T-cell (primary cell): ENCODE measurements at places on chromosomes 3 and 15. TPM values are rescaled to one million over a fixed set of nuclear protein-coding genes. Genes with fewer than 3 reads are reported as not detected.

DNA sequence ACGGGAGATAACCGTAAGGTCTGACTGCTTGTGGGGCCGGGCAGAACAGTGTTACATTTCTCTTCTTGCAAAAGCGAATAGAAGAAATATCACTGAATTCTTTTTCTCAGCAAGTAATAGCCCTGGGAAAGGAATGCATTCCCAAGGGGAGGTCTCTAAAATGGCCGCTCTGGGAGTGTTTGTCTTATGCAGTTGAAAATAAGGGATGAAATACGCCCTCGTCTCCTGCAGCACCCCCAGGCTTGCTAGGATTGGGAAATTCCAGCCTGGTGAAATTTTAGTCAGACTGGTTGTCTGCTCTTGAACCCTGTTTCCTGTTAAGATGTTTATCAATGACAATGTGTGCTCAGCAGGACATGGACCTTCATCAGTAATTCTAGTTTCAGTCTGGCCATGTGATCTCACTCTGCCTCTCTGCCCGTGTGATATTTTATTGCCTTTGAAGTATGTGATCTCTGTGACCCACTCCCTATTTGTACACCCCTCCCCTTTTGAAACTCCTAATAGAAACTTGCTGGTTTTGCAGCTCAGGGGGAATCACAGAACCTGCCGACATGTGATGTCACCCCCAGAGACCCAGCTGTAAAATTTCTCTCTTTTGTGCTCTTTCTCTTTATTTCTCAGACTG lies 715.6 kb downstream of the ROBO1 start:
- DNase-seq = no peak

GRCh38 chr3:13078163-13078905 lies 5.1 kb upstream of the IQSEC1 start:
- DNase-seq = no peak

GRCh38 chr3:17640466-17640865 lies 102.0 kb downstream of the TBC1D5 start:
- DNase-seq = no peak

DNA sequence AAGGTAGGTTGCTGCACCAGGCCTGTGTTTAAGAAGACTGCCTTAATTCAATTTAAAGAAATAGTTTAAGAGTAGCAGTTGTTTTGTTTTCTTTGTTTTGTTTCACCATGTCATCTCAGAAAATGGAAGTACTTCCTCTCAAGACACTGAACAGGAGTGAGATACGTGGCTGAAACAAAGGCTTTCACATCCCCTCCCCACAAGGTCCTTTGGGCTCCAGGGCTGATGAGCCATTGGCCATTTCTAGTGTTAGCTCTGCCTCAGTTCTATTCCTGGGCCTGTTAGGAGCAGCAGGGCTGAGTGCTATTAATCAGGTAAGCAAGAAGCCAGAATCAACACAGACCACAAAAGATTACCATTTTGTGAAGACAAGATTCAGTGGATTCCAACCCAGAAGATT lies 132.8 kb downstream of the KCNAB1 start:
- no peak for DNase-seq

- no peak for DNase-seq
Measured at GRCh38 chr3:57682284-57682683, 10.6 kb downstream of the DENND6A start.

- no peak for DNase-seq
Measured at GRCh38 chr3:186281176-186281575, 80.9 kb downstream of the DGKG start.

GRCh38 chr3:147838652-147839051 lies 429.5 kb downstream of the ZIC1 start:
- no peak for DNase-seq

GRCh38 chr3:119257654-119258410 lies 17.2 kb upstream of the B4GALT4 start:
- no peak for DNase-seq

DNA sequence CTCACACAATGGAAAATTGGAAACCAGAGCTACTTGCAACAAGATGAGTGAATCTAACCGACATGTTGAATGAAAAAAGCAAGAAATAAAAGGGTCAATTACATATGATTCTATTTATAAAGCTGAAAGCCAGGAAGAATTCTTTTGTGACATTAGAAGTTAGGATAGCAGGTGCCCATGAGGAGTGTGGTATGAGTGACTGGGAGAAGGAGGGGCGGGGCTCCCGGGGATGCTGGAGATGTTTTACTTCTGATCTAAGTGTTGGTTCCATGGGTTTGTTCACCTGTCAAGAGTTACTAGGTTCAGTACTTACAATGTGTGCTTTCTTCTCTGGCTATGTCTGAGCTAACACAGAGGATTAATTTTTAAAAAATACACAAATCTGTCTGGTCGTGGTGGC lies 60.8 kb downstream of the NSMCE3 start:
- no peak for DNase-seq

DNA sequence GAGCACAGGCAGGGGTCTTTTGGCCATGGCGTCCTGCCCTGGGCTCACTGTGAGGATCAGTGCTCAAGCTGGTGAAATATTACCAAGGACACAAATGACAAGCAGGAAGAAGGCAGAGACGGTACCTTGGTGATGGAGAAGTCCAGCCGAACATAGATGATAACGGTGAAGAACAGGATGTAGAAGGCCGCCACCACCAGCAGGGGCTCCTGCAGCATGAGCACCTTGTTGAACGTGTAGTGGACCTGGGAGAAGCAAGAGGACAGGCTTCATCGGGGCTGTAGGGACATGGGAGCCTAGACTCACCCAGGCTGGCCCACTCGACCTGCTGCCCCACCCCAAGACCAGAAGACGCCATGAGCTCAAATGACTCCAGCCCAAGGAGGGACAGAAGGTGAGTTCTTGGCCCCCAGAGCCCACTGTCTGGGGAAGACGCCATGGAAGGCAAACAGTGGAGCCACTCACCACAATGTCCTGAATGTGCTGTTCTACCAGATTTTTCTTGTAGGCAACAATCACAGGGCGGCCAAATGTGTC lies 25.1 kb downstream of the RPN1 start:
- DNase-seq = no peak

DNA sequence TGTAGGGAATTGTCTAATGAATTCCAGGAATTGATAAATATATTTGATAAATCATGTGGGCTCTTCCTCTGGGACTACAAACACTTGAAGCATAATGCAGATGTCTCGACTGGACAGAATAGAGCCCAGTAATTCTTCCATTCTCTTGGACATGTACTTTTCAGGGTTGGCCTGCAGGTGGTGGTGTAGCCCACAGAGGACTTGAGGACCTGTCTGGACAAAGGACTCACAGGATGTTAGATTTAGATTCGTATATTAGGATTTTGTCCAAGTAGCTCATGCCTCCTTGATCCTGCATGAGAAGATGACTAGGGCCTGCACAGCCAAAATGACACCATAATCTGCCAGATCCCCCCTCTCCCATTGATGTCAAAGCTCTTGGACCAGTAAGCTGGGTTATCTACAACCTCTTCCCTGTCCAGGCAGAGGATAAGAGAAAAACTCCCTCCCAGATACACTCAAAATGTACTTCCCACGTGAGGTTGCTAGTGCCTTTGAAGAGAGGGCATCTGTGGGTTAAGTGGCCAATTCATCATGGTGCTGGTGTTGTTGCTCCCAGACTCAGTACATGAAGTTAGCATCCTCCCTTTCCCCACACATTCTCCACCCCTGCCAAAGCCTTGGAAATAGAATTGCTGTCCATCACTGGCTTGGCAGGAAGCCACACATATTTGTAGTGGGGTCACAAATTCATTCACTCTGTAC lies 88.6 kb upstream of the ZNF280D start:
- DNase-seq = peak; percentile 45

DNA sequence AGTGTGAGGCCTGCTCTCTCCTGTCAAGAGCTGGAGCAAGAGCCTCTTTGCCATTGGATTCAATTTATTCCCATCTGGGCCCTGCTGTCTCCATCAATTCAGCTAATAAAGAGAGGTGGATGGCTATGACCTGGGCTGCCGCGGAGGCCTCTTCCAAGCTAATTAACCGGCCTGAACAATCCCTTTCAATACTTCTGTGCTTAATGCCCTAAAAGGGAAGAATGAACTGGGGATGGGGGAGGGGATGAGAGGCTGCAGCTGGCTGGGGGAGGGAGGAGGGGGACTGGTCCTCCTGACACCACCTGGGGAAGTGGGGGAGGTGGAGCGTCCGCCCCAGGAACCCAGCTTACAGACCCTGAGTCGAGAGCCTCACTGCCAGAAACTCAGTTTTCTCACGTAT lies 33.4 kb upstream of the PRR23E start:
- DNase-seq = no peak

DNA sequence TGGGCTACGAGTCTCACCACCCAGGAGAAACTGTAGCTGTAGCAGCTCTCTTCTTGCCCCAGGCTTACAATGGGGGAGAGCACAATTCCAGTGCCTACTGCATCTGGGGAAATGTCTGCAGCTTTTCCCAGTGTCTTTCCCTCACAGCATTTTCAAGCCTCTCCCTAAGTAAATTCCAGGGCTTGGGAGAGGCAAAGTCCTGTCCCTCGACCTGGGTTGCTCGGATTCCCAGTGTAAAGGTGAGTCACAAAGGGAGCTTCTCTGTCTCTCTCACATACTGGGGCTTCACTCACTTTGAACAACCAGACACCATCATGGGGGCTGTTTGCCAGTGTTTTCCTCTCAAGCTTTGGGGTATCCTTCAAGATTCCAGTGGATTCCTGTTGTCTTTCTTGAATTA lies 689.4 kb upstream of the NAALADL2 start:
- DNase-seq = no peak

DNA sequence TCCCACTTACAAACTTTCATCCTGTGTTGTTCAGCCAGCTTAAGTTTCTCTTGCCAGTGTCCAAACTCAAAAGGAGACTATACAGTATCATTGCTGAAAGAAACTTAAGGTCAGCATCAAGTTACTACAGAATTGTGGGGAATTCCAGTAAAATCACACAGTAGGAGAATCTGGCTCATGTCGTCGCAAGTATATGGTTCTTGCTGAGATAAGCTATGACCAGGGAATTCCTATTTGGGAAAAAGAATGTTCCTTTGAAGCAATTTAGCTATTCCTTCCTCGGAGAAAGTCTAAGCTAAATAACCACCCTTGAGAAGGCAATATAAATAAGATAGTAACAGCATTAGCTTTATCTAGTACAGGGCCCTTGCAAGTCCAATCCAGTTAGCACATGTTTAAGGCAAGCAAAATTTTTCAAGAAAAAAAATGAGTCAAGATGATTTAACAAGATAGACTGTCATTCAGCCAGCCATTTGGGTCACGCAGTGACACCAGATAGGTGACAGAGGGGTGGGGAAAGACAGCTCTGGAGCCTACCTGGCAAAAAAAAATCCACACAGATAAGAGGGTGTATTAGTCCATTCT lies 78.2 kb upstream of the THBS1 start:
- DNase-seq = no peak

DNA sequence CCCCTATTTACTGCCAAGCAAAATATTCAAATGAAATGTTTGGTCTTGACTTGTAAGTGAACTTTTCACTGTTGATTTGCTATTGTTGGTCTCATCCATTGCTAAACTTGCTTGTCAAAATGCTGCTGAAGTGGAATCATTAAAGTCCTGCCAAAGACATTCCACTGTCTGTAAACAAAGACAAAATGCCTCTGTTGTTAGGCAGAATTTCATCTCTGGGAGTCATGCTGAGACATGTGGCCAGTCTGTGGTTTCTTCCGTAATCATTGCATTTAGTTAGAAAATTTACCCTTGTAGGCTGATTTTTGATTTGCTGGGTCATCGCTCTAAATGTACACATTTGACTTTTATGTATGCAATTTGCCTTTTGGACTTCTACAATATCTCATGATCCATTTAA lies 577.7 kb downstream of the MECOM start:
- no peak for DNase-seq

DNA sequence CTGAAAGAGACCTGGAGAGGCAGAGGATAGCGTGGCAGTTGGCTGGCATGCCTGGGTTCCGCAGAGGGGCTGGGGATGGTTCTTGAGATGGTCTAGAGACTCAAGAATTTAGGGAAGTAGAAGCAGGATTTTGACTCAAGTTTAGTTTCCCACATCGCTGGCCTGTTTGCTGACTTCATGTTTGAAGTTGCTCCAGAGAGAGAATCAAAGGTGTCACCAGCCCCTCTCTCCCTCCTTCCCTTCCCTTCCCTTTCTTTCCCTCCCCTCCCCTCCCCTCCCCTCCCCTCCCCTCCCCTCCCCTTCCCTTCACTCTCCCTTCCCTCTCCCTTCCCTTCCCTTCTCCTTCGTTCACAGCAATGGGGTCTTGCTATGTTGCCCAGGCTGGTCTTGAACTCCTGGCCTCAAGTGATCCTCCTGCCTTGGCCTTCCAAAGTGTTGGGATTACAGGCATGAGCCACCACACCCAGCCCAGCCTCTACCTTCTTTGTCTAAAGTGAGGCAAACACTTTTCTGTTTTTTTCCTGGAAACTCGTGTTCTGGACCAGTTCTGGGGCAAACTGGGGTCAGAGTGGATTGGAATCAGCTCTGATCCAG lies 10.2 kb downstream of the CHRD start:
- no peak for DNase-seq

- no peak for DNase-seq
Measured at GRCh38 chr3:45787551-45787950, 8.8 kb downstream of the SLC6A20 start.

DNA sequence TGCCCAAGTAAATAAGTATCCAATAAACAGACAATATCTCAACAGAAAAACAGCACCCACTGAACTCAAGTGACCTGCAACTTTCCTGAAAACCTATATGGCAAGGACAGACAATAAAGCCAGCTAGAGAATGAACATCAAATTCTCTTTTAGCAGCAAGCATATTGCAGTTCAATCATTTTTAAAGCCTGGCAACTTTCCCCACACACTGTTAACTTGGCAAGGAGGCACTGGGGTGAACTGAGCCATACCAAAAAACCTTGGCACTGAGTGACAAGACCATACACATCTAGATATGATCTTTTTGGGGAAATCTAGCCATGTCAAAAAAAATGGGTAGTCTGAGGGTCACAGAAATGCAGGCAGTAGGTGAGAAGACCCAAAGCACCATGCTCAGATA lies 174.6 kb downstream of the STT3B start:
- DNase-seq = no peak

KCNMB3 gene
- 1.2 TPM for total RNA-seq

FETUB gene
- total RNA-seq = not detected

VILL gene
- 31.1 TPM for total RNA-seq

KNG1 gene
- total RNA-seq = 0.30 TPM

GOLGA6C gene
- not detected for total RNA-seq

TADA3 gene
- 43.8 TPM for total RNA-seq

PLXND1 gene
- total RNA-seq = 13.6 TPM

SAMMSON gene
- total RNA-seq = not detected

CERS3 gene
- total RNA-seq = 3.5 TPM

SLC6A11 gene
- total RNA-seq = not detected

HCLS1 gene
- 327 TPM for total RNA-seq
